GM23338 (cell line): ENCODE measurements at places on chromosomes 12 and 14. TPM values are rescaled to one million over a fixed set of nuclear protein-coding genes. Genes with fewer than 3 reads are reported as not detected.

- peak; percentile 13 for DNase-seq
Measured at GRCh38 chr14:34018564-34019244, 67.8 kb upstream of the EGLN3 start.

DNA sequence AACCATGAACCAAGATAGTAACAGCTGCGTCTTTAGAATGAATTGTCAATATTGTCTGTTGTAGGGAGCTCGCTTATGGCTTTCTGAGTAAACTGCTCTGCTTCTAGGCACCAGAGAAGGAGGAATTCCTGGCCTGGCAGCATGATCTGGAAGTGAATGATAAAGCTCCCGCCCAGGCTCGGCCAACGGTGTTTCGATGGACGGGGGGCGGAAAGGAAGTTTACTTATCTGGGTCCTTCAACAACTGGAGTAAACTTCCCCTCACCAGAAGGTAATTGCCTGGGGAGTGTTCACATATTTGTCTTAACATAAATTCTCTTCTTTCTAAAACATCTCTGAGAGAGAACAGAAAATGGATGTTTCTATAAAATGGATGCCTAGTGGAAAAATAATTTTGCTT, 4.3 kb downstream of the PRKAB1 start:
- no peak for DNase-seq

- no peak for DNase-seq
Measured at GRCh38 chr12:68695454-68695853, 8.7 kb downstream of the NUP107 start.

DNA sequence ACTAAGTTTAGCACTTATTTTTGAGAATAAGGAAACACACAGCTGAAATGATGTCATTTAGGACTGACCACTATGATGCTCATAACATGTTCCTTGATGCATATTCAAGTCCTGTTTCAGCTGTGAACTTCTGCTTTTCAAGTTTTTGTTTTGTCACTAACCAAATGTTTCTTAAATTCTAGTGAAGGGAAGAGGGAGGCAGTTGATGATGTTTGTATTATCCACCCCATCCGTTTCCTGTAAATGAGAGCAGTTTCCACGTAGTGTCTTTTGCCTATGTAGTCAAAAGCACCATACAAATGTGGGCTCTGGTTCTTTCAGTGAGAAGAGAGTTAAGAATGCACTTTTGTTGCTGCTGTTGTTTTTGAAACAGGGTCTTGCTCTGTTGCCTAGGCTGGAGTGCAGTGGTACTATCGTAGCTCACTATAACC, 491.8 kb downstream of the PCNX1 start:
- DNase-seq = no peak

DNA sequence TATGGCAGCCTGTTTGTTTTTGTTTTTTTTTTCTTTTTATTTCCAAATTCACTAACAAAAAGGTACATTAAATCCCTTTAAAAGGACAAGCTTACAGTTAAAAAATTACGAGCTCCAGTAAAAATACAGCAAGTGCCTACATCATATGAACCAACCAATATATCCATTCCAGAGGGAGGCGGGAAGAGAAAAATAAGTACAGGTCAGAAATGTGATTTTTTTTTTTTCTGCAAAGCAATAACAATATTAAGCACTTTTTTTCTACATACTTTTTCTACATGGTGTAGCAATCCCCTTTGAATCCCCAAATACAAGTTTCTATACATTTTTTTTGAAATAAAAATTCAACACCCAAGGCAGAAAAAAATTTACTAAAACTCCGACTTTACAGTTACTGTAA, 100.6 kb downstream of the BCL11B start:
- no peak for DNase-seq

- DNase-seq = no peak
Measured at GRCh38 chr14:89933002-89933401, 21.5 kb downstream of the EFCAB11 start.

DNA sequence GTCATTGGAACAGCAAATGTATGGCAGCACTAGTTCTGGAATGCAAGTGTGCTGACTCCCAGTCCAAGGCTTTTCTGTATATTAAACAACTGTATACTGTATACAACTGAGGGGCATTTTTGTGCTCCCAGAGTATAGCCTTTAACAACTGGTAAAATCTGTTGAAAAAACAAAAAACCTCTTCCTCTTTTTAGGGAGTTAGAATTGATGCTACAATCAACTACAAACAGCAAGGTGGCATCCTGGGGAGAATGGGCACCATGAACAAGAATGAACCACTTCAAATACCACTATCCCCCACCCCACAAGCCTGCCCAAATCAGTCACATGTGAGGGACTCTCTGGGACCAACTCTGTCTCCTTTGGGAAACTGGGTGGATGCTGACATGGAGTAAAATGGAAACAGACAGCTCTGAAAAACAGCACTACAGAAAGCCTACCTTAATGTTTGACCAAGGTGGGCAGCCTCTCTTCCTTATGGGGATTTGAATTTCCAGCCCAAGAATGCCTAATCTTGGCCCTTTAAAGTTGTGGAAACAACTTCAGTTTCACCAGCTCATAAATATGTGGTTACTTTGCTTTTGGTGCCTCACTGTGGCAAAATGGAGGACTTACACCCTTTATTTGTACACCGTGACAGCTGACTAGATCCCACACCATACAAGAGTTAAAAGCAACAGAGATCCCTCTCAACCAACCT, 7.5 kb downstream of the VTI1B start:
- peak; percentile 72 for DNase-seq

DNA sequence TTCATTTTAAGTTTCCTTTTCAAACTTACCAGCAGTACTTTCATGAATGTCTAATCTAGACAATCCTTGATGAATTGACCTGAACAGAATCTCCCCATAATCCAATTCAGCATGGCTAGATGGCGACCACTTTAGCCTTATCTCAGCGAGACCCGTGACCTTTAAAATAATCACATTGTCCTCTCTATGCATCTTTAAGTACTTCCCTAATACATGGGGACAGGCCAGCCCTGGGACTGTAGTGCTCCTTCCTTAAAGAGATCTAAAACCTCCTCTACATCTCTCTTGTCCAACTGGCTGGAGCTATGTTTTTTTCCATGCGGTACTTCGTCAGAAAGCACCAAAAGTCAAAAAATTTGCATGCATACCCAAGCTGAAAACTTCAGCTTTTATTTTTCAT, 746.0 kb downstream of the VRK1 start:
- DNase-seq = no peak

GRCh38 chr14:36021030-36021422, 155.5 kb downstream of the PTCSC3 start:
- DNase-seq = no peak

- DNase-seq = no peak
Measured at GRCh38 chr12:120678572-120678971, 8.4 kb upstream of the MLEC start.

GRCh38 chr12:87796961-87797516, 232.2 kb downstream of the C12orf50 start:
- DNase-seq = no peak

- DNase-seq = no peak
Measured at GRCh38 chr12:51841727-51842126, 6.8 kb downstream of the FIGNL2 start.

- DNase-seq = no peak
Measured at GRCh38 chr14:44966601-44967336, 4.8 kb downstream of the TOGARAM1 start.

- DNase-seq = no peak
Measured at GRCh38 chr12:104480012-104480411, 23.3 kb downstream of the CHST11 start.

- DNase-seq = no peak
Measured at GRCh38 chr12:76470028-76470939, 89.3 kb downstream of the OSBPL8 start.

DNA sequence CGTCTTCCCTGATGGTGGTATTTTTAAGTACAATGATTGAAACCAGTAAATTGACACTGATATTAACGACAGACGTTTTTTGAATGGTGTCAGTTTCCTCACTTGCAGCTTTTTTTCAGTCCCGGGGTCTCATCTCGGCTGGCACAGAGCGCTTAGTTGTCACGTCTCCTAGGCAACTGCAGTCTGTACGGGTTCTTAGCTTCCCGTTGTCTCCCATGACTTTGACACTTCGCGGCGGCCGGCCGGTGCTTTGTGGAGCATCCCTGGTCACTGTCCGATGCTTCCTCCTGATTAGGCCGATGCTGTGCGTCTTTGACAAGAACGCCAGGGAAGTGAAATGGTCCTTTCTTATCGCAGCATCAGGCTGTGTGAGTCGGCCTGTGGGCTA, 67.4 kb downstream of the ADGRD1 start:
- DNase-seq = no peak

- DNase-seq = no peak
Measured at GRCh38 chr14:54197369-54197768, 199.4 kb upstream of the CDKN3 start.

- DNase-seq = peak; percentile 73
Measured at GRCh38 chr12:19739195-19739776, 300.0 kb downstream of the AEBP2 start.

DNA sequence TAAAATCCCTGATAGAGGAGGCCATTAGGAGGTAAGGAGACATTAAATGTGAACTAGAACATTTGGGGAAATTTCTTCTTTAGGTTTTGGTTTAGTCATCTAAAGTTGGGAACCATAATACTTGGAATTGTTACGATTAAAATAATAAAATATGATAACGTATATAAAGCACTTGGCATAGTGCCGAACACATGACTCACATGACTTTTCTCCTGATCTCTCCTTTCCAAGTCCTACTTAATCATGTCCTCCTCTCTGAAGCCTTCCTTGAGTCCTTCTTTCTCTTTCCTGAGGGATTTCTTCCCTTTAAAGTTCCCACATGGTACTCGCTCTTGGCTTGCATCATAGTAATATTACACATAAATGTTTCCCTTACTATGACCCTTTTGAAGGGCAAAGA, 20.0 kb downstream of the BEST3 start:
- no peak for DNase-seq

- DNase-seq = no peak
Measured at GRCh38 chr14:94059998-94060397, 21.0 kb downstream of the DDX24 start.

- no peak for DNase-seq
Measured at GRCh38 chr14:50998612-50999011, 54.3 kb upstream of the PYGL start.

DNA sequence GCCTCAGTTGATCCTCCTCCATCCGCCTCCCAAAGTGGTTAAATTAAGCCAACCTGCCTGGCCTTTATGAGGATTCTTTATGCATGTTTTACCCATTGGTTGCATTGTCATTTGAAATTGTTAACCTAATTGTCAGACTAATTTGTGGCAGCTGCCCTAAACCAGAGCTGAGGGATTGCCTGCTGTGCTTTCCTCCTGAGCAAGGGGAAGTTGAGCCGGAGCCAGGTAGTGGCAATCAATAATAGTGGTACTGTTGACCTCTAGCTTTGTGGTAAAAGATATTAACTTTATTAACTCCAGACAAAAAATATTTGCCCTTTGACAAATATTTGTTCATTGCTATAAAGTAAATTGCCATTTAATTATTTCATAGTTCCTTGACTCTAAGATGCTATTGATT, 5.6 kb upstream of the HEBP1 start:
- DNase-seq = peak; percentile 36

- DNase-seq = peak; percentile 86
Measured at GRCh38 chr12:32365473-32366064, 33.8 kb upstream of the FGD4 start.

- peak; percentile 42 for DNase-seq
Measured at GRCh38 chr12:113899561-113900471, 66.3 kb downstream of the RBM19 start.

GRCh38 chr12:61757831-61758505, 502.2 kb upstream of the USP15 start:
- no peak for DNase-seq

- DNase-seq = no peak
Measured at GRCh38 chr14:33529787-33530757, 420.8 kb downstream of the EGLN3 start.

GRCh38 chr12:95593266-95593871, 42.1 kb upstream of the USP44 start:
- DNase-seq = no peak

DNA sequence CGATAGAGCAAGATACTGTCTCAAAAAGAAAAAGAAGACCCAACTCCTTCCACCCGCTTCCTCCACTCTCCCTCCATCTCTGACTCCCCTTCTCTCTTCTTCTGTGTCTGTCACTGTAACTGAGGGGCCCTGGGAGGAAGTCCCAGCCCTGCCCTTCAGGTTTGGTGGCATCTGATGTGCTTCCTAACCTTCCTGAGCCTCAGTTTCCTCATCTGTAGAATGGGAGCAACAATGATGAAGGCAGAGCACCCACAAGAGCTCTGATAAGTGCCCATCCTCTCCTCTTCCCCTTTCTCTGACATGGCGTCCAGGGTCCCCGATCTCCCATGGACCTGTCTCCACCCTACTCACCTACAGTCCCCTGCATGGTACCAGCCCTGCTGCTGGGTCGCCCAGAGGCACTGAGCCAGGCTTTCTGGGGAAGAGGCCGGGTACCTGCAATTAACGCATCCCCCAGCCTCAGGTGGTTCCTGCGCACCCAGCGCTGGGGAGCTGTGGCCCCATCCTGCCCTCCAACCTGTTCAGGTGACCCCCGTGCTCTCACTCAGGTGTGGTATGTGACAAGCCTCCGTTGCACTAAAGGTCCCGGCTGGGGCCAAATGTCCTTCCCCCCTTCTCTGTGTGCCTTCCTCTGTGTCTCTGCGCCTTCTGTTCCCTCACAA, 13.2 kb downstream of the FOXN4 start:
- DNase-seq = no peak

DNA sequence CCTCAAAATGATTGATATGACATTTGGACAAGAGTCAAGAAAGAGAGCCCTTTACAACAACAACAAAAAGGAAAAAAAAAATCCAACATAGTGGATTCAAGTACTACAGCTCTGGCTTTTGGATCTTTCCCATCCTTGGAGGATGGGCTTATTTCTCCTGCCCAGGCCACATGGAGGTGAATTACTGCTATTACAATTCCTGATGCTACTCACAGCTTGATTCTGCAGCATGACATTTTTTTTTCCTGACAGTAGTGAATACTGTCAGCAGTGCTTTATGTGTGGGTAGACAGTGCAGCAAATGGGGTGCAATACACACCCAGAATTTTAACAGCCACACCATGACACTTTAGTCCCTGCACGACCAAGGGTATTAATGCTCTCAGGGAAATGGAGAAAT, 42.5 kb upstream of the HSP90B1 start:
- DNase-seq = peak; percentile 9

GRCh38 chr12:24639641-24640040, 309.3 kb downstream of the BCAT1 start:
- no peak for DNase-seq

- DNase-seq = no peak
Measured at GRCh38 chr14:68501614-68502052, 291.2 kb downstream of the ZFP36L1 start.

The R3HDM2 gene
- total RNA-seq = 17.7 and 19.6 TPM in 2 replicates

The DENR gene
- 55.2 and 55.8 TPM in 2 replicates for total RNA-seq

The CCDC38 gene
- not detected in 2 replicates for total RNA-seq

The TBC1D30 gene
- total RNA-seq = 7.1 and 9.6 TPM in 2 replicates

The PRDM4 gene
- total RNA-seq = 17.1 and 21.9 TPM in 2 replicates

The HOXC4 gene
- total RNA-seq = not detected in 2 replicates

The RHOF gene
- 31.9 and 53.4 TPM in 2 replicates for total RNA-seq

The KRT1 gene
- not detected in 2 replicates for total RNA-seq

The TC2N gene
- total RNA-seq = 35.0 and 42.1 TPM in 2 replicates

The DRAM1 gene
- total RNA-seq = 5.4 and 5.7 TPM in 2 replicates

The CCDC175 gene
- not detected in 2 replicates for total RNA-seq

The SMOC1 gene
- 1.0 and 1.6 TPM in 2 replicates for total RNA-seq

The NEUROD4 gene
- 0.07 TPM in 1 of 2 replicates, not detected in the other for total RNA-seq

The AVPR1A gene
- 0.08 and 0.24 TPM in 2 replicates for total RNA-seq
